ENCODE measurements at places on chromosomes 6 and 20. TPM values are rescaled to one million over a fixed set of nuclear protein-coding genes. Genes with fewer than 3 reads are reported as not detected.
A peak's percentile ranks its signal among the peaks of the same experiment; 100 is the strongest.

GRCh38 chr20:54155736-54156317 is 18.0 kb downstream of the CYP24A1 start:
- no peak for DNase-seq

DNA sequence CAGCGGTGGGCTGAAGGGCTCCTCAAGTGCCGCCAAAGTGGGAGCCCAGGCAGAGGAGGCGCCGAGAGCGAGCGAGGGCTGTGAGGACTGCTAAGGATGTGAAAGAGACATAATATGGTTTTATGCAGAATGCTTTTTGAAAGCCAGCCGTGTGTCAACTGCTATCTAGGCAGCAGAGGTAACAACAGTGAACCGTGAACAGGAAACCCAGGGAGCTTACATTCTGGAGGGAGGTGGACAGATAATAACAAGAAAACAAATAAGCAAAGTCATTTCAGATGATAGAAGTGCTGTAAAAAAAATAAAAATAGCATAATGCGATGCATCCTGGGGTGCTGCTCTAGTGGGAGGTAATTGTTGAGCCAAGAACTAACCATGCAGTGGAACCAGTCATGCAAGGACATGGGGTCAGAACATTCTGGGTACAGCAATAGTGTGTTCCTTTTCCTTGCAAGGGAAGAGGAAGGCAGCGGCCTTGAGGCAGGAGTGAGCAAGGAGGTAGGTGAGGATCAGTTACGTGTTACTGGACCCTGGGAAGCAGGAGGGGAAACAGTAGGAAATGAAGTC is 134.4 kb upstream of the TMEM170B start:
- DNase-seq = no peak

- no peak for DNase-seq
Measured at GRCh38 chr20:31998246-31998645, 12.0 kb upstream of the CCM2L start.

GRCh38 chr6:15464211-15464725 is 198.6 kb downstream of the DTNBP1 start:
- DNase-seq = no peak

GRCh38 chr6:64589961-64590360 is 954.4 kb downstream of the PHF3 start:
- no peak for DNase-seq

DNA sequence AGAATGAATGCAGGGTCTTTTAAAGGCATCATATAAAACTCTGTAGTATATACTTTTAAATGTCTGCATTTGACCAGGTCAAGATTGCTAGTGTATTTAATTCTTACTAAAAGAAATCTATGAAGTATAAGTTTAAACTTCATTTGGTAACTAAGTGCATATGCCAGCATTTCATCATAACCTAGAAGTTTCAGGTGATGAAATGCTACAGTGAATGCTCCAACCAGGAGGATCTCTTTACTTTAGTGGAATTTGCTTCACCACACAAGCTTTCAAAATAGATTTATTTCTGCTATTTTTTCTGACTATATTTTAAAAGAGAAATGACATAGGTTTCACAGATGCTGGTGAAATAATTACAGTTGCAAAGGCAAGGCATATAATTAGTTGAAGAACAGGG is 141.9 kb downstream of the HIVEP2 start:
- no peak for DNase-seq

DNA sequence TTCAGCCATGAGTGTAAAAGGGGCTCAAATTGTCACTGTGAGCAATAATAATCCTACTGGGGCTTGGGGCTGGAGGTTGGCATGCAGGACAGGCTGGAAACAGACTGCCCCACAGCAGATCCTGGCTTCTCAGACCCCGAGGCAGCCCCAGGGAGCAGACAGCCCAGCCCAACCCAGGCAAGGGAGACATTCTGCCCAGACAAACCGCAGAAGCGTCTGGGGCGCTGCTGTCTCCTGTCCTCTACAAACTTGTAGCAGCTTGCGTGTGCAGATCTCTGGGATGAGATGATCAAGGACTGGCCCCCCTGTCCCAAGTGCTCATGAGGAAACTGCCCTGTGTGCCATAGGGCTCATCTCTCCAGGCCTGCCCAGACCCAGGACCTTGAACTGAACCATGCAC is 84.6 kb downstream of the MAFB start:
- DNase-seq = no peak

DNA sequence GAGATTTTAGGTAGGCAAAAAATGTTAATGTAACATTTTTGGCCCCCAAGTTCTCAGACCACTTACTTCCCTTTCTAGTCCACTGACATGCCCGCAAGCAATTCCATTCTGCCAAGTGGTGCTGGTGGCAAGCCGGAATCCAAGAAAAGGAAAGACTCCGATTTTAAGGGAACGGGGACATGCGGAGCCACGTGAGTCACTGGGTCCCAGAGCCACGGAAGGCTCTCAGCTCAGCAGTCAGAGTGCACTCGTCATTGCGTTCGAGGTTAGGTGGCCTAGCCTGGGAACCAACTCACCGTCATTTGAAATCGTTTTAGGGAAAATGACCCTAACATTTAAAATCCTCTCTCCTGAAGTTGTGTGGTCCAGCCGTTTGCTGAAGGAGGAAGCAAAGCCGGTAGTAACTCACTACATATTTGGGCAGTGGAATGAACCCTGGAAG is 711 bp upstream of the SIRT5 start:
- DNase-seq = peak; percentile 54

DNA sequence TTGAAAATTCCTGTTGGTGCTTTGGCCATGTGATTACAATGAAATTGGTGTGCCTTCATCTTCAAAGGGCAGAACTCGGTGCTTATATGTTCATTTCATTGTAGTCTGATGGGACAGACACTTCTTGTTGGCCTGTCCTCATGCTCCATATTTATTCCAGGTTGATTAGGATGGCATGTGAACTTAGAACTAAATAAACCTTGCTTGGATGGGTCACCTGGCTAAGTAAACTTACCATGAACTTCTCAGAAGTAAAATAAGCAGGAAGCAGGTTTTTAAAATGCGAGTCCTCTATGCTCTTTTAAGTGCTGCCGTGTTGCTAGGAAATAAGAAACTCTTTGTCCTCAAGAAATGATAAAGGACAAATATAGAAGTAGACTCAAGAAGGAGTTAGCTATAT is 26.7 kb downstream of the ZDHHC14 start:
- no peak for DNase-seq

DNA sequence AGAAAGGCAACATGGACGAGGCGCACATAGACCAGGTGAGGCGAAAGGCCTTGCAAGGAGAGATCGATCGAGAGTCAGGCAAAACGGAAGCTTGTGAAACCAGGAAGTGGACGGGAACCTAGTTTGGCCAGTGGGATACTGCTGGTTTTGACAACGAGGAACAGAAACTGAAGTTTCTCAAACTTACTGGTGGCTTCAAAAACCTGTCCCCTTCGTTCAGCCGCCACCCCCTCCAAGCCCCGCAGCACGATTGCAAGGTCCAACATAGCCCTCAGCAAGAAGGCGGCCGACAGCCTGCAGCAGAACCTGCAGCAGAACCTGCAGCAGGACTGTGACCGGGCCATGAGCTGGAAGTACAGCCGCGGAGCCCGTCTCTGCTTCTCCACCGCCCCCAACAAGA is 238.0 kb downstream of the KHDC1L start:
- DNase-seq = no peak

DNA sequence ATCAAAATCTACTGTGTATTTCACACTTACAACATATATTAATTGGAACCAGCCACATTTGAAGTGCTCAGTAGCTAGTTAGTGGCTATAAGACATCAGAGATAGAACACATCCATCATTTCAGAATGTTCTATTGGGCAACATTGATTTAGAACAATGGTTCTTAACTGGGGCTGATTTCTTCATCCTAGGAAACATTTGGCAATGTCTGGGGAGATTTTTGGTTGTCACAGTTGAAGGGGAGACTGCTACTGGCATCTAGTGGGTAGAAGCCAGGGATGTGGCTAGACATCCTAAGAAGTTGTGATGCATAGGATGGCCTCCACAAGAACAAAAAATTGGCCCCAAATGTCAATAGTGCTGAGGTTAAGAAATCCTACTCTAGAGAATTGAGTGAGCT is 132.5 kb downstream of the OLIG3 start:
- no peak for DNase-seq

- no peak for DNase-seq
Measured at GRCh38 chr6:69835414-69836179, 30.8 kb upstream of the COL19A1 start.

DNA sequence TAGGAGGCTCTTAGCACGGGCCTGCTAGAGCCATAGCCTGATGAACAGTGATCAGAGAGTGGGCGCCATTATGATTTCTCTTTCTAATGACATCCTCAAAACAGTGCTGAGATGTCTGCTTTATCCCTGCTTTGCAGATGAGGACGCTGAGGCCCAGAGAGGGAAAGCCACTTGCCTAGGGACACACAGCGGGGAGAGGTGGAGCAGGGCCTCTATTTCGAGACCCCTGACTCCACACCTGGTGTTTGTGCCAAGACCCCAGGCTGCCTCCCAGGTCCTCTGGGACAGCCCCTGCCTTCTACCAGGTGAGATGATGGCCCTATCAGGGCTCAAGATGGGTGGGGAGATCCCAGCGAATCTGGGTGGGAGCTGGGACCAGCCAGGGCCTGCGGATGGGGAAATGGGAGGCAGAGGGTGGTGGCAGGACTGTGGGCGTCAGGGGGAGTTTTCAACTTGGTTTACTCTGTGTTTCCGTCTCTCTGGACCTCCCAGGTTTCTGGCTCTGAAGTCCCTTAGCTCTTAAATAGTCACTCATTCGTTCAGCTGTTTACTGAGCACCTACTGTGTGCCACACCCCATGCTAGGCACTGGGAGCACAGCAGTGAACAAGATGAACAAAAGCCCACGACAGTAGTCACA is 36.7 kb downstream of the SRC start:
- no peak for DNase-seq

GRCh38 chr20:57990396-57990987 is 238.0 kb downstream of the ANKRD60 start:
- DNase-seq = peak; percentile 37

DNA sequence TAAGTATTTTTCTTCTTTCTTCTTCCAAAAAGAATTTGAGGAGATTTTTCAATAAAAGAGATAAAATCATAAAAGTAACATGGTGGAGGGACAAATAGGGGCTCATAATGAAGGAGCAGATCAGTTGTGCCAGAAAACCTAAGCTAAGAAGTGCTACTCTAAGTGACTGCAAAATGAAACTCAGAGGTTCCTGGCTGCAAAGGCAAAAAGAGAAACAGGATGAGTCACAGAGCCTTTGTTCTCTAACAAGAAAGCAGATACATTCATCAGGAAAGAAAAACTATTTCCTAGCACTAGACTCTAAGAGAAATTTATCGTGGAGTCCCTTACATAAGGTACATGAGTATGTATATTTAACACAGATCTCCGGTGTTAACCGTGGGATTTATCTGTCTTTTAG is 49.8 kb downstream of the TSHZ2 start:
- DNase-seq = no peak

GRCh38 chr6:132140189-132140588 is 189.0 kb upstream of the CCN2 start:
- DNase-seq = no peak

GRCh38 chr20:672963-673602 is 2.5 kb downstream of the SCRT2 start:
- DNase-seq = no peak

The SLA2 gene
- 0.56 TPM for total RNA-seq

The SLC35F1 gene
- total RNA-seq = 0.81 TPM

The COL21A1 gene
- 12.5 TPM for total RNA-seq

The SLC13A3 gene
- total RNA-seq = 2.5 TPM

The ZBTB9 gene
- total RNA-seq = 5.9 TPM

The HTR1E gene
- total RNA-seq = not detected

The NRSN1 gene
- not detected for total RNA-seq

The SLC22A16 gene
- not detected for total RNA-seq

The TRIM40 gene
- not detected for total RNA-seq
